ENCODE measurements at places on chromosomes 13 and 19.

DNA sequence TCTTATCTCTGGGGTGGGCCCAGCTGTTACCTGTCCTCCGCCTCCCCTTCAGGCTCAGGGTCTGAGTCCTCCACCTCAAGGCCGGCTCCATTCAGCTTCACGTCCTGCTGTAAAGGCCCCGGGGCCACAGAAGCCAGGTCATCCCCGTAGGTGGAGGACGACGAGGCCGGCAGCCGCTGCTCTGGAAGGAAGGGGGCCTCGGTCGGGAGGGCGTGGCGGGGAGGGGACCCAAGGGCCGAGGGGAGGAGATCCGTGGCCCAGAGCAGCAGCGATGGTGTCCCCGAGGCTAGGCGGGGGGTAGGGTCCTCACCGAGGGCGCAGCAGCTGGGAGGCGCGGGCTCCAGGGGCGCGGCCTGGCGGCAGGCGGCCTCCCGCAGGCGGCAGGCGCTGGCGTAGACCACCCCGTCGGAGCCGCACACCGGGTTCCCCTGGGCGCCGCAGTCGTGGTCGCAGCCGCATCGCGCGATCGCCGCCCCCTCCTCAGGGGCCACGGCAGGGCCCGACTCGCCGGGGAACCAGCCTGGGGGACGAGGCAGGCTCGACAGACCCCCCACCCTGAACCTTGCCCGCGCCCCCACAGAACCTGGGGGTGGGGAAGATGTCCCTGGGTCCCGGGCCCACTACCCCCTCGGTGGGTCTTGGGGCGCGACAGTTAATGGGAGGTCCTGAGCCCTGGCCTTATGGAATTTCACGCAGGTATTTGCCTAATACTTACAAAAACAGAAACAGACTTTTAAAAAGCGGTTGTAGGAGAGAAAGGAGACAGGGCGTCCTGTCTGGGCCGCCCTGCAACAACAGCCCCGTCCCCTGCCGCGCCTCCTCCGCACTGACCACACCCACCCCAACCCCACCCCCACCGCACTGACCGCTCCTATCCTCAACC is 7.6 kb downstream of the F2RL3 start:
- DNase-seq = no peak
- peaks cover 50% of the 10 kb centered on the region for H3K27me3 ChIP-seq
- H3K4me1 ChIP-seq = peaks cover 35% of the 10 kb centered on the region
- peak overlapping the region; percentile 59 for H3K27ac ChIP-seq

- no peaks in the 10 kb centered on the region for H3K36me3 ChIP-seq
- H3K4me1 ChIP-seq = peaks cover 2% of the 10 kb centered on the region
- peaks cover 17% of the 10 kb centered on the region for H3K27me3 ChIP-seq
- H3K4me3 ChIP-seq = no peak overlapping the region
- H3K27ac ChIP-seq = no peak overlapping the region
These were observed 21.8 kb downstream of the SACS start for GRCh38 chr13:23411706-23412105.

- H3K4me1 ChIP-seq = peaks cover 10% of the 10 kb centered on the region
- peaks cover 86% of the 10 kb centered on the region for H3K36me3 ChIP-seq
- H3K4me3 ChIP-seq = no peak overlapping the region
- no peaks in the 10 kb centered on the region for H3K27me3 ChIP-seq
- H3K27ac ChIP-seq = no peak overlapping the region
These were observed 18.3 kb downstream of the ZNF100 start for GRCh38 chr19:21749090-21749489.

GRCh38 chr13:53694814-53695532 is 666.4 kb downstream of the OLFM4 start:
- H3K36me3 ChIP-seq = no peaks in the 10 kb centered on the region
- DNase-seq = no peak
- no peak overlapping the region for H3K27ac ChIP-seq

- no peak overlapping the region for H3K4me3 ChIP-seq
- H3K27me3 ChIP-seq = peaks cover 49% of the 10 kb centered on the region
- H3K27ac ChIP-seq = no peak overlapping the region
These were observed 8.5 kb upstream of the SIGLEC8 start for GRCh38 chr19:51466723-51467122.

- peak within 1 kb of the TSS; percentile 84 for H3K27ac ChIP-seq
- H3K4me3 ChIP-seq = peak within 1 kb of the TSS; percentile 73
- H3K27me3 ChIP-seq = peaks cover 13% of the 10 kb centered on the region
- DNase-seq = peak; percentile 96
These were observed at the start of gene ATP5F1D for GRCh38 chr19:1241417-1242095. Gene ATP5F1D (plus strand): TSS chr19:1241751. CDS start chr19:1241851, 100 bp downstream.

GRCh38 chr13:52760077-52760476 is 20.5 kb upstream of the CNMD start:
- H3K27me3 ChIP-seq = peaks cover 12% of the 10 kb centered on the region
- H3K36me3 ChIP-seq = no peaks in the 10 kb centered on the region
- H3K4me3 ChIP-seq = no peak overlapping the region
- DNase-seq = no peak
- H3K4me1 ChIP-seq = no peaks in the 10 kb centered on the region

DNA sequence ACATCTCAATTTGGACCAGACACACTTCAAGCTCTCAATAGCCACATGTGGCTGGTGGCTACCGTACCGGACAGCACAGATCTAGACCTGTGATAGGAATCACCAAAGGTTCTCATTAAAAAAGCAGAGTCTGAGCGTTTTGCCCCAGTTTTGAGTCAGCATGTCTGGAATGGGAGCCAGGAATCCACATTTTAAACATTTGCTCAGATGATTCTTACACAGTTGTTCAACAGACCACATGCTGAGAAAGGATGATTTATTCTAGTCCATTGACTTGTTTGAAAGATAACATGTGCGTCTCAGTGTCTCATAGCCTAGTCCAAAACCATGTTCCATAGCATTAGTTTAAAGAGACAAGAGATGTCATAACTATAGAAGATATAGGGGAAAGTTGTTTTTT is 53.4 kb downstream of the FLT3 start:
- peaks cover 2% of the 10 kb centered on the region for H3K36me3 ChIP-seq
- no peak for DNase-seq
- H3K4me1 ChIP-seq = peaks cover 11% of the 10 kb centered on the region
- peaks cover 14% of the 10 kb centered on the region for H3K27me3 ChIP-seq

- H3K4me1 ChIP-seq = peaks cover 13% of the 10 kb centered on the region
- H3K27me3 ChIP-seq = peaks cover 11% of the 10 kb centered on the region
- DNase-seq = peak; percentile 94
- no peaks in the 10 kb centered on the region for H3K36me3 ChIP-seq
These were observed 51.3 kb downstream of the CELF5 start for GRCh38 chr19:3275583-3276340.

DNA sequence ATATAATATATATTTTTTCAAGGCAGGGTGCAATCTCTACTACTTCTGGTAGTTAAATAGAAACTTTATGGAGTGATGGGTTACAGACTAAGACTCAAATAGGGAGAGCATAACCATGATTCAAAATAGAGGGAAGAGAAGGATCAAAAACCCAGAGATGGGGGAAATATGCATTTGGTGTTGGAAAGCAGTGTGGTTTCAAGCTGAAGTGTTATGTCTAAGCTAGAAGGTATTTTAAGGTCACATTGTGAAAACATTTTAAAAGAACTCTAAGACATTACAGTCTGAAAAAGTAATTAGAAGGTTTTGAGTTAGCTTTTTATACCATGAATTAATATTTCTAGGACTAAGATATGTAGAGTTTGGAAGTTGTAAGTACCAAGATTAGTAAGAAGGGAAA is 2741.4 kb downstream of the PCDH9 start:
- no peaks in the 10 kb centered on the region for H3K4me1 ChIP-seq
- no peak overlapping the region for H3K4me3 ChIP-seq
- H3K27ac ChIP-seq = no peak overlapping the region
- no peaks in the 10 kb centered on the region for H3K36me3 ChIP-seq
- H3K27me3 ChIP-seq = no peaks in the 10 kb centered on the region

GRCh38 chr13:47862841-47863240 is 138.2 kb downstream of the SUCLA2 start:
- peaks cover 32% of the 10 kb centered on the region for H3K27me3 ChIP-seq
- H3K36me3 ChIP-seq = no peaks in the 10 kb centered on the region
- H3K4me1 ChIP-seq = no peaks in the 10 kb centered on the region

DNA sequence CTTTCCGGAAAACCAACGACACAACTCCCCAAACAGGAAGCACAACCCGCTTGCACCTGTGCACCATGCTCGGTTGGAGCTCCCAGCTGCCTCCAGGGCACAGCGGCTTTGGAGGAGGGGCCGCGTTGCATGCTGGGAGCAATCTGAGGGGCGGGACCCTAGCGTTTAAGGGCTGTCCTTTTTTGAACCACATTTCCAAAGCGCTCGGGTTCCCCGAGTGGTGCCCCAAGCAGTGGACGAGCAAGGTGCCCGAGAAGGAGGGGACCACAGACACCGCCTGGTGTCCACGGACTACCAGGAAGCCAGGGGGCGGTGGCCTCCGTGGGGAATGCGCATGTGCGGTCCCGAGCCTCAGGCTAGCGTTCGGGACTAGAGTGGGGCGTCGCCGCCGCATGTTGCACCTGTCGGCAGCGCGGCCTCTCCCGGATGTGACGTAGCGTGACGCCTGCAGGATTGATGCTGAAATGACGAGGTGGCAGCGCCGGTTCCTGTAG is 11.9 kb upstream of the ZNF57 start:
- no peaks in the 10 kb centered on the region for H3K27me3 ChIP-seq
- peak overlapping the region; percentile 28 for H3K4me3 ChIP-seq
- peaks cover 2% of the 10 kb centered on the region for H3K4me1 ChIP-seq
- H3K36me3 ChIP-seq = no peaks in the 10 kb centered on the region

GRCh38 chr13:40503011-40503410 is 163.4 kb downstream of the FOXO1 start:
- DNase-seq = no peak
- no peak overlapping the region for H3K4me3 ChIP-seq
- no peak overlapping the region for H3K27ac ChIP-seq
- H3K4me1 ChIP-seq = peaks cover 6% of the 10 kb centered on the region
- H3K36me3 ChIP-seq = no peaks in the 10 kb centered on the region

GRCh38 chr13:21310220-21310619 is 133.8 kb downstream of the MRPL57 start:
- DNase-seq = no peak
- H3K36me3 ChIP-seq = peaks cover 13% of the 10 kb centered on the region
- H3K4me3 ChIP-seq = no peak overlapping the region

- H3K27me3 ChIP-seq = peaks cover 4% of the 10 kb centered on the region
- H3K36me3 ChIP-seq = no peaks in the 10 kb centered on the region
- DNase-seq = no peak
- no peak overlapping the region for H3K4me3 ChIP-seq
These were observed 58.5 kb downstream of the CCDC70 start for GRCh38 chr13:51920267-51920666.

DNA sequence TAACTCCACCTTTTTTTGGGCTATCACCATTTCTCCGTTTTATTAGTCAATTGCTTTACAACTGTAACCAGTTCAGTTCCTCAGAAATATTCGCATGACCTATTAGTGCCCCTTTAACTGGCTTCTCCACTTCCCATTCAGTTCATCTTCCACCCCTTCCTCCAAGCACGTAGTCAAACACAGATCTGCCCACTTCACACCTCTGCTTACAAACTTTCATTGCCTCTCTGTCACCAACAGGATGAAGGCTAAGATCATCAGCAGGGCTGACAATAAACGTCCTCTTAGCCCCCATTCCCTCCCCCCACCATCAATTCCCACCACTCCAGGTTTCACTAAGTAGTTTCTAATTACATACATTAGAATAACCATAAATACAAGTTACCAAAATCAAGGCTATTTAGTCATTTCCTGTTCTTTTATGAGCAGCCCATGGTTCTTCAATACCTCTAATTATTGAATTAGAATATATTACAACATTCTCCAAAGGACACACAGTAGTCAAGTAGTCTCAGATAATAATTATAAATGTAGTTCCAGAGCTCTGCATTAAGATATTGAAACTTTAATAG is 95.7 kb downstream of the SPRY2 start:
- no peak overlapping the region for H3K27ac ChIP-seq
- no peaks in the 10 kb centered on the region for H3K36me3 ChIP-seq
- DNase-seq = no peak
- no peak overlapping the region for H3K4me3 ChIP-seq

DNA sequence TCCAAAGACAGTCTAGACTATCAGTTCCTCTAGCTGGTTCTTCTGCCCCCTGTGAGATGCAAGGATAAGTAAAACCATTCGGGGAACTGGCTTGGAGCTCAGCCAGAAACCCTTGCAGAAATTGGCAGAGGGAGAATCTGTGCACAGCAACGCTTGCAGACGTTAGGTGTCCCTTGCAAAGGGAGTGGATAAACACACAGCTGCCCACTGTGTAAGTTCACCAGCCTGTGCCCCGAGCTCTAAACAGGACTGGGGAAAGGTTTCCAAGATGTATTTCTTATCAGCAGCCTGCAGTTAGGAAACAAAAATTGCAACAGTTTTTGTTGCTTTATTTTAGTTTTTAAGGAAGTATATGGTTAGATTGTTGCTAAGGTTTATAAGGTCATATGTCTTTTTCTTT is 19.0 kb upstream of the ADGRE1 start:
- no peaks in the 10 kb centered on the region for H3K36me3 ChIP-seq
- no peak overlapping the region for H3K4me3 ChIP-seq

- H3K36me3 ChIP-seq = no peaks in the 10 kb centered on the region
- no peaks in the 10 kb centered on the region for H3K27me3 ChIP-seq
- peaks cover 15% of the 10 kb centered on the region for H3K4me1 ChIP-seq
- H3K4me3 ChIP-seq = no peak overlapping the region
- H3K27ac ChIP-seq = peak overlapping the region; percentile 51
These were observed 12.9 kb downstream of the CYTH2 start for GRCh38 chr19:48481846-48482639.

DNA sequence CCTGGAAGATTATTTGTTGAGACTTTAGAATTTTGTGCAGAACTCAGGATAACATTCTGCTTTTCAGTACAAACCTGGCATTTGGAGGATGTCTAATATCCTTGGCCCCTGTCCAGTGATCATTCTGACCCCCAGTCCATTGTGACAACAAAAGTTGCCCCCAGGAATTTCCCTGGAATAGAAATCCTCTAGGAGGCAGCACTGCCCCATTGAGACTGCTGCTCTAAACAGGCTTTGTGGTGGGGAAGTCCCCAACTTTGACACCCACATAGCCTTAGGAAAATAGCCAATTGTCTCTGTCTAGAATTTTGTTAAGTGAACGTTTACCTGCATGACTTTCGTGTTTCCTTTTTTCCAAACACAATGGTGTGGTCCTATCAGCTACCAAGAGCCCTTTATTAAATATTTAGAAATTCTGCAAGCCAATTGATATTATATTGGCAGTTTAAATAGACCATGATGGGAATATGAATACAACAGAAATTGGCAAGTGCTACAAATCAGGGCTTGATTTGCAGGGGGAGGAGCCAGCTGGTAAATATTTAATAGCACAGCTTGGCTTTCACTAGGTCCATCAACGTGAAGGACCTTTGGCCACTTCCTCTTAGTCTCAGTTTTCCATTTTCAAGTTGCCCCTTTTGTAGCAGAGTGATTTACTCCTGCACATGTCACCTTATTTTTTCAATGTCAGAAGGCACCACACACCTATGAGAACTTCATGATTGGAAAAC is 451.7 kb downstream of the EFNB2 start:
- no peaks in the 10 kb centered on the region for H3K4me1 ChIP-seq
- no peak for DNase-seq
- H3K4me3 ChIP-seq = no peak overlapping the region

- H3K36me3 ChIP-seq = no peaks in the 10 kb centered on the region
- H3K27ac ChIP-seq = peak overlapping the region; percentile 88
- DNase-seq = no peak
- H3K27me3 ChIP-seq = no peaks in the 10 kb centered on the region
- peaks cover 22% of the 10 kb centered on the region for H3K4me1 ChIP-seq
These were observed 1.1 kb upstream of the ARHGAP35 start for GRCh38 chr19:46859637-46860124.

- no peaks in the 10 kb centered on the region for H3K27me3 ChIP-seq
- H3K36me3 ChIP-seq = no peaks in the 10 kb centered on the region
- no peak for DNase-seq
- H3K4me1 ChIP-seq = peaks cover 43% of the 10 kb centered on the region
- peak overlapping the region; percentile 82 for H3K27ac ChIP-seq
These were observed 25.0 kb downstream of the AP2S1 start for GRCh38 chr19:46825731-46826055.

- H3K4me3 ChIP-seq = no peak overlapping the region
- peaks cover 86% of the 10 kb centered on the region for H3K4me1 ChIP-seq
- H3K27me3 ChIP-seq = no peaks in the 10 kb centered on the region
- no peak for DNase-seq
These were observed 4.7 kb upstream of the GPR183 start for GRCh38 chr13:99311748-99312492.
